ENCODE measurements at places on chromosomes 3 and 15.

GRCh38 chr15:84398763-84399701 lies 163.5 kb downstream of the GOLGA6L4 start:
- no peak for DNase-seq

DNA sequence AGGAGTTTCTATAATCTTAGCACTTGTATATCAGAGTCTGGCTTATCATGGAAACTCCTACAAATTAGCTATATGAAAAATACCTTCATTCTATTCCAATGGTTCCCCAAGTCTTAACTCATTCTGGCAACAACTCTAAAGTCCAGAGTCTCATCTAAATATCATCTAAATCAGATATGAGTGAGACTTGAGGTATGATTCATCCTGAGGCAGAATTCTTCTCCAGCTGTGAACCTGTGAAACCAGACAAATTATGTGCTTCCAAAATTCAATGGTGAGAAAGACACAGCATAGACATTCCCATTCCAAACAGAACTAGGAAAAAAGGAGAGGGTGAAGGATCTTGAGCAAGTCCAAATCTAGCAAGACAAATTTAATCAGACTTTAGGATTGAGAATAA lies 138.8 kb downstream of the THRB start:
- DNase-seq: no peak

GRCh38 chr15:67701669-67702068 lies 123.6 kb upstream of the SKOR1 start:
- no peak for DNase-seq

DNA sequence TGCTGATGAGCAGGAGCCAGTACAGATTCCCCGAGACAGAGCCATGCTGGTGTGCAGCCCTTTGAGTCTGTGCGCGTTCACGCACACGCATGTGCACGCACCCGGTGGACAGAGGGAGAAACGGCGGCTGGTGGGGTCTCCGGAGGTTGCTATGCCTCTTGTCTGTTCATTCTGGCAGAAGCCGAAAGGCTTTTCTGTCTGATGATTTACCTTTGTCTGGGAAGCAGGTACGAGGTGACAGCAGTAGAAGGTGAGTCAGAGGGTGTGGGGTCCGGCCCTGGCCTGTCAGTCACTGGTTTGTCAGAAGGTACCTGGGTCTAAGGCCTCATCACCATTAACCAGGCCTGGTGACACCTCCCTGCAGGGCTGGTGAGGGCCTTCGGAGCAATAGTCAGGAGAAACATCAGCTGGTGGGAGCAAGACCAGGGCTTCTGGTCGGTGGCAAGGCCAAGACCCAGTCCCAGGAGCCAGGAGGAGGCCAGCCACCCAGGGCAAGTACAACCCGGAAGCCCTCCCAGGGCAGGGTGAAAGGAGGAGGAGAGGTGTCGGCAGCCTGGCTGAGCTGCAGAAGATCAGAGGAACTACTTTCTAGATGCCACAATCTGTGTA lies 7.5 kb downstream of the PCSK6 start:
- DNase-seq: no peak

- no peak for DNase-seq
Observed at GRCh38 chr3:162994165-162994564, 1497.6 kb downstream of the OTOL1 start.

DNA sequence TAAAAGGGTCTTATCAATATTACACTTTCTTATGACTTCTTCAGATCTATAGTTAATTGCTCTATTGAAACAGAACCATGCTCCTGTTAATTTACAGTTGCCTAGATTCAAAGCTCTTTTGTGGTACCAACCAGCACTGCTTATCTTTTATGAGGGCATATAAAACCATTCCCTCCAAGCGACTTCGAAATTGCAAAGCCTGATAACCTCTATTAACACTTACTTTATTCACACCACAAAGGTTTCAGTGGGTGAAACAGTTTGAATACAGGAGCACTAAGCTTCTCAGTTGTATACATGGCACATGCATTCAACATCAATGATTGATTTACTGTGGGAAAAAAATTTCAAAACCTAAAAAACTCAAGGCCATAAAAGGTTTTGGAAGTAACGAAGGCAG lies 74.9 kb upstream of the PPIB start:
- DNase-seq: no peak

GRCh38 chr15:64037966-64038365 lies 8.3 kb downstream of the DAPK2 start:
- DNase-seq: no peak

- peak; percentile 31 for DNase-seq
Observed at GRCh38 chr3:39327746-39328349, 1.7 kb upstream of the CCR8 start.

GRCh38 chr3:131470377-131470776 lies 32.4 kb downstream of the MRPL3 start:
- DNase-seq: no peak

- DNase-seq: no peak
Observed at GRCh38 chr3:110174908-110175307, 837.6 kb upstream of the DPPA4 start.

- DNase-seq: no peak
Observed at GRCh38 chr15:35721751-35722150, 175.8 kb upstream of the DPH6 start.

GRCh38 chr3:112806903-112807302 lies 39.8 kb downstream of the CD200R1L start:
- DNase-seq: no peak

DNA sequence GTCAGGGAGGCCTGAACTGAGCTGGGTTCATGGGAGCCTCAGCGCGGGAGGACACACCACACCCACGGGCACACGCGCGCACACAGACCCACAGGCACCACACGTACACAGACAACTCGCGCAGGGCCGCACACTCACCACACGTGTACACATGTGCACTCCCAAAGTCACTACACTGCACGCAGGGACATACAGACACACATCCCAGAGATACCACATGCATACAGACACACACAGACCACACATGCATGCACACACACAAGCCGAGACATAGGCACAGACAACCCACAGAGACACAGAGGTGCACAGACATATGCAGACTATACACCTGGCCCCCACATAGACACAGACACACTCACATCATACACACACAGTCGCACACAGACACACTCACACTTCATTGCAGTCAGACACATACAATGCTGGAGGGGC lies 1.1 kb upstream of the MGLL start:
- DNase-seq: no peak

GRCh38 chr3:198092276-198092675 lies 132.3 kb downstream of the LMLN start:
- DNase-seq: no peak

Measured in activated CD4-positive, alpha-beta T cell treated with anti-CD3 and anti-CD28 coated beads for 48 hours (primary cell).